ENCODE measurements at places on chromosomes 7 and 10.

GRCh38 chr10:76209135-76209534 lies 777.7 kb downstream of the LRMDA start:
- DNase-seq: no peak

GRCh38 chr10:69863580-69863979 lies 61.9 kb downstream of the COL13A1 start:
- DNase-seq: no peak

DNA sequence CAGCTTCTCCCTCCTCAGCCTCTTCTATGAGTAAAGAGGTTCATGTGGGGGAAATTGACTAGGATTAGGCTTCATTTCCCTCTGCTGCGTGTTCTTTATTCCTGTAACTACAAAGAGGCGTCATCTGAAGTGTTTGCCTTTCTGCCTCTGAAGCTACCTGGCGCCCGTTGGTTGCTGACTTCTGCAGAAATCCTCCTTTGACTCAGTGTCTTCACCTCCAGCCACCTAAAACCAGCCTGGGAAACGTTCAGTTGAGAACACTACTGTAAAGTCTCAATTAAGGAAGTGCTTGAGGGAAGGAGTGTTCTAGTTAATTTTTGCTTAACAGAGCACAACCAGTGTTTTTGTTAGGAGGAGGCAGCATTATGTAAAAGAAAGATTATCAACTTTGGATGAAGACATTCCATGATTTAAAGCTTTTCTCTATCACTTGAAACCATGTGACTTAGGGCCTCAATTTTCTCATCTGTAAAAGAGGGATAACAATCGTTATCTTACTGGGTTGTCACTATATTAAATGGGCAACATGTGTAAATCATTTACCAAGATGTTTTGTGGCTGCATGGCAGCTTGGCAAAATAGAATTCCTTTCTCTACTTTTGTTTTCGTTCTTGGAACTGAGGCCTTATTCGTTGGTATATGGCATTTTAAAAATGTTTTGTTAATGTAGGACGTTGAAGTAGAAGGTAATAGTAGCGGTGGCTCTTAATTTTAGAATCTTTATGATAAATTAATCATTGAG lies 642.9 kb downstream of the SDK1 start:
- no peak for DNase-seq

DNA sequence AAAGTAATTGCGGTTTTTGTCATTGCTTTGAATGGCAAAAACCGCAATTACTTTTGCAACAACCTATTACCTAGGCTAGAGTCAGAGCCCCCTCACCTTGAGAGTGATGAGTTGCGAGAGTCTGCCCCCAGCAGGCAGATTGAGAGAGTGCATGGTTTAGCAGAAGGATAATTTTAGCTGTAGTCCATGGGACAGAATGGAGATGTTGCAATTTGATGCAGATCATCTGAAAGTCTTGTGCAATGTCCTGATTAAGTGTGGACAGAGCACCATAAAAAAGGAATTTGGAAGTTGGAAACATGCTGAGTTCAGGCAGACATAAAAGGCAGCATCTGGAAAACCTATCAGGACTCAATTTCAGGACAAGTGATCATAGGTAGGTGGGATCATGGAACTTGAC lies 48.7 kb downstream of the GPR141 start:
- no peak for DNase-seq

GRCh38 chr10:687583-688311 lies 1.7 kb downstream of the DIP2C start:
- DNase-seq: no peak
